Stimulated activated CD4-positive, alpha-beta T cell treated with anti-CD3 and anti-CD28 coated beads, Interleukin-2, amount 100 ng/mL, for 48 hours (primary cell): ENCODE measurements at places on chromosomes 2 and 18.

DNA sequence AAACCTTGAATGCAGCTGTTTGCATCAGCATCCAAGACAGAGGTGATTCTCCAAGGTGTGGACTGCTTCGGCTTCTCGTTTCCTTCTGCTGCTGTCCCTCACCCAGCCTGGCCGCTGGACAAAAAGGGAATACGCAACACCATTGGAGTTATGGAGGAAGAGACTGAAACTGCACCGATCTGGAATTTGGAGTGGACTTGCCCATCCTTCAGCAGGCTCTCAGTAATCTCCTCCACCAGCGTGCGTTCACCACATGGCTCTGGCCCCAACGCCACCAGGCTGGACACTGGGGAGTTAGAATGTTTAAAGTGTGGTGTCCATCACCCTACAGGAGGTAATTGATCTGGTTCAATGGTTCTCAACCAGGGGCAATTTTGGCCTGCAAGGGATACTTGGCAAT, 41.4 kb upstream of the ID2 start:
- no peak for DNase-seq

GRCh38 chr2:236777408-236777807, 207.8 kb downstream of the ACKR3 start:
- DNase-seq = no peak

- DNase-seq = no peak
These were observed 223.2 kb upstream of the RAB6C start for GRCh38 chr2:129756276-129756675.

DNA sequence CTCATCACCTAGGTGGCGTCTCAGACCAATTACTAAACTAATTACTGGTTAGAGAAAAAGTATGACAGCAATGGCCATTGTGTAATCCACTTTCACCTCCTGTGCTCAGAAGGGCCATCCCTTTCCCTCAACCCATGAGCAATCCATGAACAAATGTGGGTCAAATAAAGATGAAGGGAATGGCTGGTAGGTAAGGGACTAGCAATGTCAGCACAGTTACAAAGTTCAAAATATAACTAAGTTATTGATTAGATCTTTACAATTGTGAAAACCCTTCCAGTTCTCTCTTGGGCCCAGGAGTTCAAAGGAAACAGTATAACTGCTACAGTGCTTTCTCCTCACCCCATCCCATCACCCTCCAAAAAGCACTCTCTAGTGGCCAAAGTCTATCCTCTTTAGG, 98.3 kb downstream of the DTNA start:
- no peak for DNase-seq

DNA sequence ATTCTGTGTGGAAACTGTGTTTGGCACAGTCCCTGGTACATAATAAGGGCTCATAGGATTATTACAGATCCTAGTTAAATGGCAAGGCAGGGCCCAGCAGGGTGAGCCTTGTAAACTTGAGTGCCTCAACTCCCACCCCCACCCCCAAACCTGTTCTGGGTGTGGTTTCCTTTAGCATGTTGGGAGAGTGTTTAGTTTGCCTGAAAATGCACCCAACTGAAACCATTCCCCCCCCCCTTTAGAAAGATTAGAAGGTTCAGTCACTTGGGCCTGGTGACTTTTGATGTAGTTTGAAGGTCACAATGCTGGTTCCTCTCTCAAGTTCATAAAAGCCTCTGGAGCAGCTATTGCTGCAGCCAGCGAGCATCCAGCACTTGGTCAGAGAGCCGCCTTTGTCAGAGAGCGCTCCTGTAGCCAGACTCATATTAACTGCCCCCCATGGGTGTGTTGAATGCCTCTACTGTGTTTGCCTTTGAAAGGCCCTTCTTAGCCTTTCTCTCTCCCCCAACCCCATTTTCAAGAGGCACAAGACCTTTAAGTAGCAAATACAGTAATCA, 113.7 kb downstream of the SPTBN1 start:
- no peak for DNase-seq

DNA sequence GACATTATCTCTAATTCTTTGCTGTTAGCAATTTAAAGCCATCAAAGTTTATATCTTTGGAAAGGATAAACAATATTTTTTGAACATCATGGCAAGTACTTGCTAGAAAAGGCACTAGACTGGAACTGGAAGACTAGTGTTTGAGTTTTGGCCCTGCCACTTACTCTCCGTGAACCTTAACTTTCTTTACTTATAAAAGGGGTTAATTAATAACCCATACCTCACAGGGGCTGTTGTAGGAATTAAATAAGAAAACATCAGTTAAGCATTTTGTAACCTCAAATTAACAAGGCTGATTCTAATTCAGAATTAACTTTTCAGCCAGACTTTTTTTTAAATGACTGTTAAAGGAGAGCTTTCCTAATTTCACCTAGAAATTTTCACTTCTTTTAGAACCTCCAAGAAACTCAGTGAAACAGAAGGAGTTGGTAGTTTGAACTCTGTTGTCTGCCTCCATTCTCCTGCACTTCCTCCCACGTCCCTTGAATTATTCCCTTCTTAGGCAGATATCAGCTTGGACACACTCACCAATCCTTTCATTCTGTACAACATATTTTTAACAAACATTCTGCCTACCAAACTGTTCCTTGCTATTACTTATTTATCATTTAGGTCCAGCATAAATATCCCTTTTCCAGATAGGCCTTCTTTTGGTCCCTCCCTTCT, 79.5 kb downstream of the COX7A2L start:
- DNase-seq = no peak

GRCh38 chr2:36477746-36478145, 120.2 kb downstream of the FEZ2 start:
- DNase-seq = no peak

- no peak for DNase-seq
These were observed 2.0 kb downstream of the SATB2 start for GRCh38 chr2:199455545-199456382.
